Stimulated activated CD4-positive, alpha-beta T cell treated with anti-CD3 and anti-CD28 coated beads, Interleukin-2, amount 100 ng/mL, for 24 hours (primary cell): ENCODE measurements at places on chromosomes 4 and X.

DNA sequence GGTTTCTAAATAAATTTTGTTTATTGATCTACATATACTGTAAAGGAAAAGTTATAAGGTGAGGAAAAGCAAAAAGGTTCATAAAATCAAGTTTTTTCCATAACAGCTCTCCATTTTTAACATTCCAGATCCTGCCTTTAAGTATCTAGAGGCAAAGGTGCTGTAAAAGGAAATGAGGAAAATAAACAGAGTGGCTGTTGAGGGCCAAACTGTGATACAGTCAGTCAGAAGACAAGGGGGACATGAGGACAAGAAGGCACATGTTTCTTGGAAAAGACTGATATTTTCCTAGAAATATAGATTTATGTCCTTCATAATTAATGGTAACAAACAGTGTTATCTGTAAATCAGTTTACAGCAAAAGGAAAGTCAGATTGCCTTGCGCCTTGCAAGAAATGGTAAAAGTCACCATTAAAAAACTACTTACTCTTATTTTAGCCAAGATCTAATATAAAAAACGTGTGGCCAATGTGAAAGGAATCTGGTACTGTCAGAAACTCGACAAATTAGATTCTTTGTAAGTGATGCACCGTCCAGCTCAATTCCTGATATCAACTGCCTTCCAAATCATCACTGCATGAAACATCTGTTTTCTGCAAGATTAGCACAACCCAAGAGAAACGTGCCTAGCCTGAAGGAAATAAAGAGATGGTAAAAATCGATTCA lies 34.0 kb upstream of the VEGFD start:
- no peak for DNase-seq

- DNase-seq = peak; percentile 68
Observed at GRCh38 chrX:153554519-153555167, 37.2 kb downstream of the ATP2B3 start.

DNA sequence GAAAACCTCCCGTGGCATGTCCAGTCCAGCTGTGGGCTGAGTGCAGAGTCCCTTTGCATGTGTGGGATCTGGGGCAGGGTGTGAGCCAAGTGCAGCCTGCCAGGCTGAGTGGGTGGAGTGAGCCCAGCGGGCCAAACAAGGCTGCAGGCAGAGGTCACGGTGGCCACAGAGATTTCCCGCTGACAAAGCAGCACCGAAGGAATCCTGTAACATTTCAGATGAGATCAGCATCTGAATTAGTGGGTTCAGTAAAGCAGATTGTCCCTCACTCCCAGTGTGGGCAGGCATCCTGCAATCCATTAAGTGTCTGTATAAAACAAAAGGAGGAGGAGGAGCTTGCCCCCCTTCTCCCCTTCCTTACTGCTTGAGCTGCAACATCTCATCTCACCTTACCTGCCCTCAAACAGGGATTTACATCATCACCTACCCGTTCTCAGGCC lies 324.4 kb downstream of the FAT4 start:
- no peak for DNase-seq

DNA sequence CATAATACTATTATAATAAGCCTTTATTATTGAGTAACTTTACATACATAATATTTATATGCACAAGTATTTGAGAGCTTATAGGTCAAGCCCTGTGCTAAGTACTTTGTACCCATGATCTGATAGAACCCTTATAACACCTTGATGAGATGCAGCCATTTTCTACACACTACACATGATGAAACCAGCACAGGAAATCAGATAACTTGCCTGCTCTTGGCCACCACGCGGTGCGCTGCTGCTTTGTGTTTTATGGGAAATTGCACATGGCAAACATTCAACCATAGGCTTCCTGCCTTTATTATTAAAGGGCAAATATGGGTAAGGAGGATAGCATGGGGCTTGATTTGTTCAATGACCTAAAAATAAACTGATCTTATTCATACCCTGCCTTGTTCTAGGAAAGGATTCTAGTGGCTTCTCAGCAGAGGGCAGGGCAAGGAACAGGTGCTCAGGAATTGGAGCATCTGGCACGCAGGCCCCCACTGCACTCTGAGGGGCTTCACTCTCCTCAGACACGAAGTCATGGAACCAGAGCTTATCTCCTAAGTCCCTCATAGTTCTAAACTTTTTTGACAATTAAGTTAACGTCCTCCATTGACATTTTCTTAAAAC lies 31.6 kb upstream of the NAP1L5 start:
- no peak for DNase-seq

- DNase-seq = no peak
Observed at GRCh38 chr4:67883902-67884301, at the start of gene TMPRSS11D. TSS of gene TMPRSS11D (minus strand) at chr4:67884002. CDS start at chr4:67883933, 69 bp downstream.

DNA sequence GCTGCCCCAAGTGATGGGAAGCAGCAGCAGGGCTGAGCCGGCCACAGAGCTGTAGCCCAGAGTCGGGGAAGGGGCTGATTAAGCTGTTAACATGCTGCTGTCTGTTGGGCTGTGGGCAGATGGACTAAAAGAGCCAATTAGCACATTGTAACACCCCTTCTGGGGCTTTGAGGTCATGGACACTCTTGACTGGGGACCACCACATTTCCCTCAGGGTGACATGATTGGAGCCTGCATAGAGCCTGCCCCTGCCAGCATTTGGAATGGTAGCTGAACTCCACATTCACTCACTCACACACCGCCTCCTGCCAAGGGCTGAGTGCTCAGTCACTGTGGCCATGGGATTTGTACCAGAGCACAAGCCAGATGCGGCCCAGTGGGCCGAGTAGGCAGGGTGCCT lies 646.9 kb downstream of the FAT4 start:
- DNase-seq = no peak
